ENCODE measurements at places on chromosomes 1 and 21.

DNA sequence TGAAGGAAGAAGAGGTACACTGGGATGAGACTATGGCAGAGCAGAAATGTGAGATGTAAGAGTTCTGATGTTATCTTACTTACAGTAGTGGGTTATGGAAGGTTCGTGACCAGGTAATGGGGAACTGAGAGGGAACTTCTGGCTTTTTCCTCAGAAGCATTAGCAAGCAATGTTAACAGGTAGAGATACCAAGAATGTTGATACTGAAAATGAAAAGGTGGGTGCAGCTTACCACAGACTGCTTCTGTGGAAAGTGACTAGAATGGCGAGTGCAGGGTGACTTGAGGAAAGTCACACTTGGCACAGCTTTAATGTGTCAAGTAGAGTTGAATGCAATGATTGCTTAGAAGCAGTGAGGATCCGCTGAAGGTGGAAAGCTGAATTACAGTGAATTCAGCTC is 70.8 kb downstream of the PLA2G4A start:
- no peak for DNase-seq

- DNase-seq: no peak
Observed at GRCh38 chr1:16612332-16613172, 812 bp downstream of the NBPF1 start.

DNA sequence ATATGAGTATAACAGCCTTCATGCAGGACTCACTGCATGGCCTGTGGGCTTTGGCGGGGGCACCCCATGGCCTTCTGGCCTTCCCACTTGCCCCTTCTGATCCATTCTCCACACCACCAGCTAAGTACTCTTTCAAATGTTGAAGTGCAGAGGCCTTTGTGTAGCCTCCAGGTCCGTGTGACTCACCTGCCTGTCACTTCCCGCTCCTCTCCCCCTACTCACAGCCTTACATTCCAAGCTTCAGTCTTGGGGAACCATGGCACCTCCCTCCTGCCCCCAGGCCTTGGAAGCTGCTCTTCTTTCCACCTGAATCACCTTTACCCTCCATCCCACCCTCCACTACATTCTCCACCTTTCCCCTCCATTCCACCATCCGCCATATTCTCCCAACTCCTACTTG is 69.6 kb downstream of the PGM1 start:
- DNase-seq: no peak

DNA sequence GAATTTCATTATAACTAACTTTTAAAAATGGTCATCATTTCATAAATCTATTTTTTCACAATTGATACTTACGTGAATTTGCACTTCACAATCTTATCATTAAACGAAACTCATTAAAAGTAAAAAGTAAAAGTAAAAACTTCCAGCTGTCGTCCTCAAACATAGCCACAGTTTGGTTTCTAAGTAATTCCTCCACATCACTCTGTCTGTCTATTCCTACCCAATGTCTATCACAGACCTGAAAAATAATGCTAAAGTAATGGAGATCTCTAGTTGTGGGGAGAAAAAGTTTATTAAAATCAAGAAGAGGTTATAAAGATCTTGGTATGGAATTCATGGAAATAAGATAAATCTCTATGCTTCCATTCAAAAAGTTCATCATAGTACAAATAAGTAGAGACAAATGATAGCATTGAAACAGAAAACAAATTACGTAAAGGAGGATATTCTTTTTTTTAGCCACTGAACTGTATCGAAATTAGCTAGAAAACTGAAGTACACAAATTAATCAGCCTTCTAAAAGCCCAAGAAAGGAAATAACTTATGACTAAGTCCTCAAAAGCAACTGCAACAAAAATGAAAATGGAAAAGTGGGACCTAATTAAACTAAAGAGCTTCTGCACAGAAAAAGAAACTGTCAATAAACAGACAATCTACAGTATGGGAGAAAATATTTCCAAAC is 148.6 kb downstream of the TIAM1 start:
- DNase-seq: no peak

- DNase-seq: no peak
Observed at GRCh38 chr1:46003315-46003714, 129.1 kb downstream of the PIK3R3 start.

- DNase-seq: no peak
Observed at GRCh38 chr1:51620470-51620869, 3.6 kb downstream of the OSBPL9 start.

GRCh38 chr1:8162168-8162567 is 136.1 kb upstream of the ERRFI1 start:
- no peak for DNase-seq

GRCh38 chr1:2983319-2983705 is 38.0 kb upstream of the ACTRT2 start:
- no peak for DNase-seq

GRCh38 chr1:119275145-119276134 is 93.1 kb upstream of the HAO2 start:
- DNase-seq: peak; percentile 24

DNA sequence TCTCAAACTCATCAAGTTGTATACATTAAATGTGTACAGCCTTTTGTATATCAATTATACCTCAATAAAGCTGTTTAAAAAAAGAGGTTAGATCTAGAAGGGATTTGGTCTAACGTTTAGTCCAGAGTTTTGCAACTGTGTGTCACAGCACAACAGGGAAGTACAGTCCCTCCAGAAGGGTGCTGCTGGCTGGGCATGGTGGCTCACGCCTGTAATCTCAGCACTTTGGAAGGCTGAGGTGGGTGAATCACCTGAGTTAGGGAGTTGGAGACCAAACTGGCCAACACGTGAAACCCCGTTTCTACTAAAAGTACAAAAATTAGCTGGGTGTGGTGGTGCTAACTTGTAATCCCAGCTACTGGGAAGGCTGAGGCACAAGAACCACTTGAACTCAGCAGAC is 78.3 kb upstream of the HAO2 start:
- DNase-seq: no peak

DNA sequence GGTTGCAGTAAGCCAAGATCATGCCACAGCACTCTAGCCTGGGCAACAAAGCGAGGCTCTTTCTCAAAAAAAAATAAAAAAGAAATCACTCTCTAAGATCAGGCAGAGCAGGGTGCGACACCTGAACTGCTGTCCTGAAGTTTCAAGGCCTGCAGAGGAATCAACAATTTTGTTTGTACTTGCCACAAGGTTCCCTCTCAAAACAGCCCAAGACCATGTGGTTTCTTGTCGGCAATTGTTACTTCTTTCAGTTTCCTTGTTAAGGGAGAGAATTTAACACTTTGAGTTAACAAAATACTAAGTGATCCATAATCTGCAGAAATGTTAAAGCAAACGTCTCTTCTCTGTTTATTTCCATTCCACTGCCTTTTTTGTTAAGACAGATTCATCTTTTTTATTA is 36.5 kb downstream of the MACO1 start:
- no peak for DNase-seq

DNA sequence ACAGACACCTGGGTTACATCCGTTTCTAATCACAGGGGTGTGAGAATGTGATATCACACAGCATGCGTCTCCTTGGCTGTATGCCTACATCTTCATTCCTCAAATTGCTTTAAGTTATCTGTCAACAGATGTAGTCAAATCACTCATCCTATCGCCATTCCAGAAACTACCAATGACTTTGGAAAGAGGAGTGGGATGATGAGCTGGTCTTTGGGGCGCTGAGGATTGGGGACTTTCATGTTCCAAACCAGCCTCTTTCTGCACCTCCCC is 104.8 kb downstream of the NAV1 start:
- no peak for DNase-seq

GRCh38 chr1:2925291-2925690 is 96.0 kb upstream of the ACTRT2 start:
- DNase-seq: no peak

GRCh38 chr21:15289896-15290841 is 225.4 kb upstream of the NRIP1 start:
- DNase-seq: no peak

- no peak for DNase-seq
Observed at GRCh38 chr1:72283307-72284083, 1.2 kb upstream of the NEGR1 start.

- peak; percentile 33 for DNase-seq
Observed at GRCh38 chr1:244049162-244050013, 1.7 kb upstream of the ZBTB18 start.

DNA sequence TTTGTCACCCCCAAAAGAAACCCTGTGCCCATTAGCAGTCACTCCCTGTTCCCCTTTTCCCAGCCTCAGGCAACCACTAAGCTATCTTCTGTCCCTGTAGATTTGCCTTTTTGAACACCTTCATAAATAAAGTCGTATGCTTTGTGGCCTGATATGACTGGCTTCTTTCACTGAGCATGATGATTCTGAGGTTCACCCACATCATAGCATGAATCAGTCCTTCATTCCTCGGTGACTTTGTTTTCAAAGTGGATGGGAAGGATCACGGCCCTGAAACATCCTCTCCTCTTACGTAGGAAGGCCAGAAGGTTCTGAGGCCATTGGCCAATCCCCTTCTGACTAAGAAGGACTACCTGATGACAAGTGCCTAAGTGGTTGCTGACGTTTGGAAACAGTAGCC is 39.1 kb downstream of the NIPAL3 start:
- no peak for DNase-seq

- no peak for DNase-seq
Observed at GRCh38 chr1:25773441-25774125, 26.4 kb upstream of the SELENON start.

GRCh38 chr1:186050360-186050759 is 316.2 kb downstream of the HMCN1 start:
- no peak for DNase-seq

DNA sequence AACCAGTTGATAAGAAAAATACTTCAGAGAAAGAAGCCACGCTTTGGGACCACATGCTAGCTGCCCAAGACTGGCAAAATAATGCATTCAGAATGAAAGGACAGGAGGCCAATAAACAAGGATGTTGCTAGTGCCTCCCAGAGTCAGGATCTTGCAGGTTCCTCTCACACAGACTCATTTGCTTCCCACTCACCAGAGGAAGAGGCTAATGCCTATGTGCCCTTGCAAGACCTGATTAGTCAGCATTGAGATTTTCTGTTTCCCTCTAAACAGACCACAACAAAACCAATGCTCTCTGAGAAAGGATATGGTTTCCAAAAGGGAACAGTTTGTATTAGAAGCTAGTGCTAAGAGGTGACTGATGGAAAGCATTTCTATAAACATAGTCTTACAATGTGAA is 85.7 kb downstream of the NRDC start:
- no peak for DNase-seq

- DNase-seq: no peak
Observed at GRCh38 chr1:223343692-223344091, 20.3 kb downstream of the SUSD4 start.

- DNase-seq: no peak
Observed at GRCh38 chr1:151146072-151146411, 389 bp downstream of the SEMA6C start.

GRCh38 chr1:93659822-93660503 is 21.7 kb downstream of the BCAR3 start:
- no peak for DNase-seq

DNA sequence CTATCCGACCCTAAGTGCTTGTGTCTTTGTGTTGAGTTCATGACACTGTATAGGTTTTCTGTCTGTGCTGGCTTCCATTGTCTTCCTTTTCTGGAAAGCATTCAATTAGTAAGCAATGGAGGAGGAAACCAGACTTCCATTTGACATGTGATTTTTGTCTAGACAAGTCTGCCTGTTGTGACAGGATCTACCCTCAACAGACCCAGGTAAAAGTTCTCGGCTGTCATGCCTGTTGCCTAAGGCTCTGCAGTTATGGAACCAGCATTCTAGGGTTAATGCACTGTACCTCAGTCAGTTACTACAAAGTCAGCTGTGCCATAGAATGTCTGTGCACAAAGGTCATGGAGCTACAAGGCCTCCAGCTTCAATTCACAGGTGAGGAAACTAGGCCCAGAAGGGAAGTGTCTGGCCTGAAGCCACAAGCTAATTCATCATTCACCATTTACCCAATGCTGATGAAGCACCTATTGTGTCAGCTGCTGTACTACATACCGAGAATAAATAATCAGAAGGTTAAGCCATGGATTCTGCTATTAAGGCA is 72.3 kb downstream of the PLPP3 start:
- DNase-seq: no peak

GRCh38 chr1:53409233-53409632 is 50.0 kb upstream of the DMRTB1 start:
- no peak for DNase-seq

- no peak for DNase-seq
Observed at GRCh38 chr1:86429835-86430234, 5.9 kb downstream of the CLCA2 start.

DNA sequence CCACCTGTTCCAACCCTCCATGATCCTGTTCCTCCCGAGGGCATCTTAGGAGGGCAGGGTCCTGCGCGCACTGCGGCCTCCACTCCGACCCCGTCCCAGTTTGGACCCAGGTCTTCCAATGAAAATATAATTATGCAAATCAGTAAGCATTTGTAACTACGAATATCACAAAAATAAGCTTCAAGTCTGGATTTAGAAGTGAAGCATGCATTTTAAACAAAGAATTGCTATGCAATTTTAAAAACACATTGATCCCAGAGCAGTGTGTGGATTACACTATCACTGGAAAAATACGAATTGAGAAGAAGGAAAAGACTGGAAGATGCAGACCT is 673 bp downstream of the PRMT2 start:
- no peak for DNase-seq

GRCh38 chr1:26094677-26095383 is 16.8 kb upstream of the PDIK1L start:
- no peak for DNase-seq

DNA sequence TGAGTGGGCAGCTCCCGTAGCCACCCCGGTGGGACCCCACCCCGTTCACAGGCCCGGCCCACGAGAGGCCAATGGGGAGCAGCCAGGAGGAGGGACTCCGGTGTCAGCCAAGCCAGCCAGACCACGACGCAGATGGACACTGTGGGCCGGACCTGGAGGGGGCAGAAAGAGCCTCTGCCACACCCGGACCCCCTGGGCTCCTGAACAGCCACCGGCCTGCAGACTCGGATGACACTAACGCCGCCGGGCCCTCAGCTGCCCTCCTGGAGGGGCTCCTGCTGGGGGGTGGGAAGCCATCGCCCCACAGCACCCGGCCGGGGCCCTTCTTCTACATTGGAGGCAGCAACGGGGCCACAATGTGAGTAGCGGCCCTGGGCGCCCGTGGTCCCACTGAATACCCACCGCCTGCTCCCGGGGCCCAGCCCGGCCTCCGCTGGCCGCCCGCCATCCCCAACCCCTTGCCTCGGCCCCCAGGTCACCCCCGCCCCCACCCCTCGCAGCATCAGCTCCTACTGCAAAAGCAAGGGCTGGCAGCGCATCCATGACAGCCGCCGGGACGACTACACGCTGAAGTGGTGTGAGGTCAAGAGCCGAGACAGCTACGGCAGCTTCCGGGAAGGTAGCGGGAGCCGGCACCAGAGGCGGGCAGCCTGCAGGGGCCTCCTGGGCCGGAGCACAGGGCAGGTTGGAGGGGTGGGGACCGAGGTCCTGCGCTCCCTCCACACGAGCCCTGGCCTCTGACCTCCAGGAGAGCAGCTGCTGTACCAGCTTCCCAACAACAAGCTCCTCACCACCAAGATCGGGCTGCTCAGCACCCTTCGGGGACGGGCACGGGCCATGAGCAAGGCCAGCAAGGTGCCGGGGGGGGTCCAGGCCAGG is 6.5 kb downstream of the TTLL10 start:
- no peak for DNase-seq
